ENCODE measurements at places on chromosomes 5 and 9. TPM values are rescaled to one million over a fixed set of nuclear protein-coding genes. Genes with fewer than 3 reads are reported as not detected.
A peak's percentile ranks its signal among the peaks of the same experiment; 100 is the strongest.

- no peak overlapping the region for H3K4me3 ChIP-seq
- no peaks in the 10 kb centered on the region for H3K27me3 ChIP-seq
- no peak overlapping the region for H3K27ac ChIP-seq
- no peaks in the 10 kb centered on the region for H3K36me3 ChIP-seq
- DNase-seq = no peak
- no peaks in the 10 kb centered on the region for H3K4me1 ChIP-seq
Observed at GRCh38 chr5:61137835-61138234, 24.4 kb downstream of the SMIM15 start.

DNA sequence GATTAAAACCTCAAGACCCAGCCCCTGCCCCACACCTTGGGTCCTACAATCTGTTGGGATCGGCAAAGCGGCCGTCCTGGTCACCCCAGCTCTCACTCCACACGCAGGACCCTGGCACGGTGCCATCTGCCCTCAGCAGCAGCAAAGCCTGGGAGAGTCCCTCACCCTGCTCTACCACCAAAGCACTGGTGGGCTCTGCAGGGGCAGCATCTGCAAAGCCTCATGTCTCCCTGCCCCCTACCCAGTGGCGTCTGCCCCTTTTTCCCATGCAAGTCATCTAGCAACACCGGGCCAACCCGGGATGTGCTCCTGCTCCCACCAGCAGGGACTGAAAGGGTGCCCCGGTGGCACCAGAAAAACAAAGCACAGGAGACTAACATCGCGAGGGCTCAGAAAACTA, 19.6 kb upstream of the CNOT6 start:
- H3K4me1 ChIP-seq = no peaks in the 10 kb centered on the region
- no peak overlapping the region for H3K27ac ChIP-seq
- DNase-seq = no peak
- no peaks in the 10 kb centered on the region for H3K36me3 ChIP-seq
- no peak overlapping the region for H3K4me3 ChIP-seq
- H3K27me3 ChIP-seq = peaks cover 16% of the 10 kb centered on the region

TMEM215 gene
- total RNA-seq = not detected

- no peak for DNase-seq
- no peaks in the 10 kb centered on the region for H3K36me3 ChIP-seq
- no peak overlapping the region for H3K4me3 ChIP-seq
Observed at GRCh38 chr5:35877655-35878054, 21.0 kb downstream of the IL7R start.

ANKRD18B gene
- total RNA-seq = 13.8 TPM

OR5C1 gene
- not detected for total RNA-seq

C9orf153 gene
- total RNA-seq = 0.40 TPM

GRCh38 chr5:38451074-38451725, 105.2 kb downstream of the LIFR start:
- peak; percentile 63 for DNase-seq
- no peak overlapping the region for H3K4me3 ChIP-seq
- H3K4me1 ChIP-seq = peaks cover 5% of the 10 kb centered on the region

GRCh38 chr5:87074934-87075541, 192.6 kb upstream of the RASA1 start:
- no peaks in the 10 kb centered on the region for H3K4me1 ChIP-seq
- no peak for DNase-seq
- H3K4me3 ChIP-seq = no peak overlapping the region

NRG2 gene
- total RNA-seq = 1.5 TPM

DNA sequence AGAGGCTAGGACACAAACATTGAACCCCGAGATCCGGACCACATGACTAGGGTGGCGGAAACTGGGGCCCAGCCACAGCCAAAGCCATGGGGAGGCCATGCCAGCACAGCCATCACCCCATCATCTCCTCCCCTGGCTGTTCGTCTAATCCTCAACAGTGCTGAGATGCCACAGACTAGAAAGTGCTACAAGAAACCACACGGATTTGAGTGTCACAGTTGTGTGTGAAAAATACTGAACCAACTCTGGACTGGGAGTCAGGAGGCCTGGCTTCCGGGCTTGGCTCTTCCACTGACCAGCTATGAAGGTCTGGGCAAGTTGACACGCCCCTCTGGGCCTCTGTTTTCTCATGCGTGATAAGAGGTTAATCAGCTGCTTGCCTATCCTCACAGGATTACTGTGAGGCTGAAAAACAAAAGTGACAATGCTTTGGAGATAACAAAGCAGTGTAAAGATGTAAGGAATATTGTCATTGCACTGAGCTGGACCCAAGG, 38.8 kb upstream of the SHB start:
- DNase-seq = peak; percentile 77
- no peak overlapping the region for H3K27ac ChIP-seq
- peaks cover 35% of the 10 kb centered on the region for H3K27me3 ChIP-seq

DNA sequence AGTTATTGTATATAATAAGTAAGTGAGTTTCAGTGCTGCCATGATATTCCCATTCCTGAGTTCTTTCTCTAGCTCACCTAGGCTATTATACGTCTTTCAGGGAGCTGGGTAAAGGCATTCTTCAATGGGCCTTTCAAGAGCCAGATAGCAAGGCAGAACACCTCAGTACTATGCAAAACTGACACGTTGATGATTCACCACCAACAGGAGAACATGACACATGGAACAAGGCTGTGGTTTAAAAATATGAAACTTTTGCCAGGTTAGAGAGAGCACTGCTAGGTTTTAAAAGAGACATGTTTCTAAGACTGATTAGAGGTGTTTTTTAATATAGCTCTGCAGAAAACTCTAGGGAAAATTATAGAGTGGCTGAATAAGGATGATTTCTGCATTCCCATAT, 95.9 kb downstream of the UGCG start:
- no peak overlapping the region for H3K27ac ChIP-seq
- no peaks in the 10 kb centered on the region for H3K27me3 ChIP-seq
- peaks cover 5% of the 10 kb centered on the region for H3K4me1 ChIP-seq
- H3K4me3 ChIP-seq = no peak overlapping the region
- no peaks in the 10 kb centered on the region for H3K36me3 ChIP-seq
- DNase-seq = no peak

GRCh38 chr5:50406877-50407276, 34.2 kb downstream of the EMB start:
- no peaks in the 10 kb centered on the region for H3K4me1 ChIP-seq
- H3K27me3 ChIP-seq = no peaks in the 10 kb centered on the region
- DNase-seq = no peak
- no peak overlapping the region for H3K27ac ChIP-seq

DNA sequence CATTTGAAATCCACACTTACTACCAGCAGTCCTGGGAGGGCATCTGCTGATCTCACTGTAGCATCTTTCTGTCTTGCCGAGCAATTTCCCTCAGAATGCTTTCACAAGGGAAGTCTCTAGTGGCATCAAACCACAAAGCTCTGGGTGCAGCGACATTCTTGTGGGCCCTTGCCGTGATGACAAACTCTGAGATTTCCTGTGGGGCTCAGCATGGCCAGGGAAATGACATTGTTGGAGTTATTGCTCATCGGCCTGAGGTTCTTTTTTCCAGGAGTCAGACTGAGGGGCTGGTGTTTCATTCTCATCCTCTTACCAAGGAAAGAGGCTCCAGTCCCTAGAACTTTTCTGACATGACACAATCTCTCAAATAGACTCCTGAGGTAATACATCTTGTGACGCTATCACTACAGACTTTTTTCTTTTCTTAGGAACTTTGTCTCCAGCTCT, 51.4 kb downstream of the PFDN1 start:
- peaks cover 31% of the 10 kb centered on the region for H3K4me1 ChIP-seq
- DNase-seq = no peak
- H3K4me3 ChIP-seq = no peak overlapping the region
- no peaks in the 10 kb centered on the region for H3K27me3 ChIP-seq
- peaks cover 3% of the 10 kb centered on the region for H3K36me3 ChIP-seq
- peak overlapping the region; percentile 88 for H3K27ac ChIP-seq

ANKHD1 gene
- 82.3 TPM for total RNA-seq

DNA sequence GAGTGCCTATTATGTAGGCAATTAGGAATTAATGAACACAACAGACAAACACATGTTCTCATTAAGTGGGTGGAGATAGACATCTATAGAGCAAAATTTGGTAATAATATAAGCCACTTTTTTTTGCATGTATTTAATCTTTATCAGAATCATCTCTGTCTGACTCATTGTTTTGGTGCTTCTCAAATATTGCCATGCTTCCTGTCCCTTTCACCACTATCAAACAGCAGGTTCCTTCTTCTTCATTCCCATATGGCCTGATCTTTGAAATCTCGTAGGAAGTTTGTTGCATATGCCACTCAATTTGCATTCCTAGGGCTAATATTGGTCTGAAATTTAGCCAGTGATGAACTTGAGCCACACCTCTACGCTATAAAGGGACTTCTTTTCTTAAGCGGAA, 128.9 kb upstream of the SPEF2 start:
- H3K27me3 ChIP-seq = peaks cover 17% of the 10 kb centered on the region
- H3K4me3 ChIP-seq = no peak overlapping the region
- H3K36me3 ChIP-seq = no peaks in the 10 kb centered on the region
- no peak overlapping the region for H3K27ac ChIP-seq

DNA sequence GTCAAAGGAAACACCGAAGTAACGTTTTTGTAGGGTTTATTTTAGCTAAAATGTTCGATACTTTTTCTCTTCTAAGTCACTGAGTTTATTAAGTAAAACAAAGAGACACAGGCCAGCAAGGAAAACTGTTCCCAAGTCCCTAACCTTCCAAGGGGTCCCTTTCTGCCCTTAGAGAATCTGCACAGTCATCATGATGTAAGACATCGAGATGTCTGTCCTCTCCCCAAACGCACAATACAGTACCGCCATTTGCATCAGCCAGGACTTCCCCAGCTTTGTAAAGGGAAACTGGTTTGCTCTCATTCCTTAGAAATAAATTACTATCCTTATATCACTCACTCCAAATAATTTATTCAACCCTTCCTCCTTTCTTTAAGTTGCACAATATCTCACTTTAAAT, 89.3 kb downstream of the MARCHF11 start:
- no peak for DNase-seq
- H3K27me3 ChIP-seq = peaks cover 13% of the 10 kb centered on the region
